LHCN-M2 (cell line): ENCODE measurements at places on chromosomes 2 and 18. TPM values are rescaled to one million over a fixed set of nuclear protein-coding genes. Genes with fewer than 3 reads are reported as not detected.

- DNase-seq, result no peak
These were observed 128.7 kb downstream of the CAPN13 start for GRCh38 chr2:30678410-30679137.

GALNT14 gene
- total RNA-seq, result not detected in 2 replicates

ATP5F1A gene
- 607 and 704 TPM in 2 replicates for total RNA-seq

AGXT gene
- not detected in 2 replicates for total RNA-seq

DNA sequence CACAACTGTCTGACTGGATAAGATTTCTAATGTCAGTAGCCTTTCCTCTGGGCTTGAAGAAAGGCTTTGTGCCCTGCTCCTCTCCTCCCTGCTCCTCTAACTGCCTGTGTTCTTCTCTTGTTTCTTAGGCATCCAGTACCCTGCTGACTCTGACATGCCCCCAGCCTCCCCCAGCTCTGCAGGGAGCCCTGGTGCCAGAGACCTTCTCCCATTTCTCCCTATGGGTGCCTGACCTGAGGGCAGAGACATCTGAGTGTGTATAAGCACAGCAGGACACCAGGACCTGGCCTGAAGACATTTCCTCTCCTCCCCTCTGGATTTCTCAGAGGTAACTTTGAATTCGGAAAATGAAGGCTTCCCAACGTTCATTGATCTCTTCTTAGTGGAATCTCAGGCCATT is 23.6 kb downstream of the RNF144A start:
- no peak for DNase-seq

ZBTB7C gene
- total RNA-seq, result 0.06 and 0.17 TPM in 2 replicates

ABHD1 gene
- 0.17 TPM in 1 of 2 replicates, not detected in the other for total RNA-seq

DNA sequence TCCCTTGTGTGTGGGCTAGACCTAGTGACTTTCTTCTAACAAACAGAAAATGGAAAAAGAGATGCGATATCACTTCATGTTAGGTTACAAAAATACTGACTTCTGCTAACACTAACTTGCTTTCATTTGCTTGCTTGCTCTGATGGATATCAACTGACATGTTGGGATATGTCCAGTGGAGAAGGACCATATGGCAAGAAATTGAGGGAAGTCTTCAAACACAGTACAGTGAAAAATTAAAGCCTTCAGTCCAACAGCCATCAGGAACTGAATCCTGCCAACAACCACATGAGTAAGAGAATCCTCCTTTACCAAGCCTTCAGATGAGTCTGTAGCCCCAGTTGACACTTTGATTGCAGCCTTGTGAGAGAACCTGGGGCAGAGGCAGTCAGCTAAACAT is 143.9 kb downstream of the MAIP1 start:
- no peak for DNase-seq

LYG2 gene
- not detected in 2 replicates for total RNA-seq

GRCh38 chr2:70674636-70675430 is 93.2 kb downstream of the ADD2 start:
- no peak for DNase-seq

GRCh38 chr18:49814147-49814499 is 790 bp upstream of the ACAA2 start:
- DNase-seq, result peak; percentile 47

DNA sequence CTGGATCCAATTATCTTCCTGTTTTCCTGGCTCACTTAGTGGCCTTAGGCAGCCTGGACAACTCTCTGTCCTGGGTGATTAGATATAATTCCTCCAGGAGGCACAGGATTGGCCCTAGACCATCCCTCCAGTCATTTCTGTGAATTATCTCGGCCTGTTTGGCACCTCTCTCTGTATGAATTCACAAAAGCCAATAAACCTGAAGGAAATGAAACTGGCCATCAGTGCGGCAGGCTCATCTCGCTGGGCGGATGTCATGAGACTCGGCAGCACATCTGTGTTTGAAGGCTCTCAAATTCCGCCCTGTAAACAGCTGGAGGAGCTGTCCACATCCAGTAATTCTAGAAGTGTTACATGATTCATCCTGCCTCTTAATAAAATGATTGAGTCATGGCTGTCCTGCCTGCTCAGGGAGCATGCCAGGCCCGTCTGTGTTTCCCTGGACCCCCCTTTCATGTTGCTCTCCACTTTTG is 38.6 kb downstream of the ACOXL start:
- peak; percentile 81 for DNase-seq

- DNase-seq, result peak; percentile 11
These were observed 357.0 kb downstream of the GALNT13 start for GRCh38 chr2:154228566-154229280.

ZNF385B gene
- total RNA-seq, result 0.13 and 0.17 TPM in 2 replicates

DNA sequence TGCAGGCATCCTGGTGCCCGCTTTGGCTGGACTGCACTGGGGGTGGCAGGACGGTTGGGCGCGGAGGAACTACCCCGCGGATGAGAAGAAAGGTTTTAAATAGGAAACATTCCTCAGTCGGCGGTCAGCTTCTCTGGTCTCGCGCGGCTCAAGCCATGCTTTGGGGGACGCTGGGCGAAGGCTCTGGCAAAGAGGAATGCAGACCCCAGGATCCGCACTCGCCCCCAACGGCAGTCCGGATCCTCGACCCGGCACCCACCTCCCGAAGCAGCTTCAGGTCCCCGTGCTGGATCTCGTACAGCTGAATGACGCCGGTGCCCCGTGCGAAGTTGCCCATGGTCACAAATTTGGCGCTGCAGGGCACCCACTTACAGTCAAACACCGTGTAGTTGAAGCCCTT is 686 bp upstream of the PNO1 start:
- no peak for DNase-seq

DNA sequence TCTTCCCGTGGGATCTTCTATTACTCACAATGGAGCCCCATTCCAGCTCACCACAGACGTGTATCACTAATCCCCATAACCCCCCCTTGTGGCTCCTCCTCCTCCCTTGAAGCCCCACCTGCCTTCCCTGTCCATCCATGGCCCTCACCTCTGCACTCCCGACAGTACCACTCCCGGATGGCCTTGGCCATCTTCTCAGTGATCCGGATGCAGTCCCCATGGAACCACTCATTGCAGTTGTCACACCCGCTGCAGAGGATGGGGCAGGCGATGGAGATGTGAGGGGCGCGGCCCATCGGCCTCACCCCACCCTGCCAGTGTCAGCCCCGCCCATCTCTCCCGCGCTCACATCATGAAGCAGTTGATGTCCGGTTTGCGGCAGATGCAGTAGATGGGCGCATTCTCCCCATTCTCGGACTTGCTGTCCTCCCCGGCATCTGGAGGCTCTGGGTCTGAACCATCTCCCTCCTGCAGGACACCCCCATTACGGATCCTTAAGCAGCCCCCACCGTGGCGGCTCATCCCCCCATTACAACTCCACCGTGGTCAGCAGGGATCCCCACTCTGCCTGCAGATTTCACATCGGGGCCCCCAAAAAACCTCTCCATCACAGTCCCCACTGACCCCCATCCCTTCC is 983 bp downstream of the CXXC1 start:
- peak; percentile 56 for DNase-seq
